ENCODE measurements at places on chromosomes 4 and X.
A peak's percentile ranks its signal among the peaks of the same experiment; 100 is the strongest.

- DNase-seq: no peak
Measured at GRCh38 chr4:165540206-165540830, 161.5 kb downstream of the CPE start.

DNA sequence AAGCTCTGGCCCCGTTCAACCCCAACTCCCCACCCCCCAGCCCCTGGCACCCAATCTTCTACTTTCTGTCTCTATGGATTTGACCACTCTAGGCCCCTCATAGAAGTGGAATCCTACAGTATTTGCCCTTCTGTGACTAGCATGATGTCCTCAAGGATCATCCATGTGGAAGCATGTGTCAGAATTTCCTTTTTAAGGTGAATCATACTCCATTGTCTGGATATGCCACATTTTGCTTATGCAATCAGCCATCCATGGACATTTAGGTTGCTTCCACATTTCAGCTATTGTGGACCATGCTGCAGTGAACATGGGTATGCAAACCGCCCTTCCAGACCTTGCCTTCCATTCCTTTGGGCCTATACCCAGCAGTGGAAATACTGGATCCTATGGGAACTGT is 15.5 kb downstream of the CCNQ start:
- no peak for DNase-seq

DNA sequence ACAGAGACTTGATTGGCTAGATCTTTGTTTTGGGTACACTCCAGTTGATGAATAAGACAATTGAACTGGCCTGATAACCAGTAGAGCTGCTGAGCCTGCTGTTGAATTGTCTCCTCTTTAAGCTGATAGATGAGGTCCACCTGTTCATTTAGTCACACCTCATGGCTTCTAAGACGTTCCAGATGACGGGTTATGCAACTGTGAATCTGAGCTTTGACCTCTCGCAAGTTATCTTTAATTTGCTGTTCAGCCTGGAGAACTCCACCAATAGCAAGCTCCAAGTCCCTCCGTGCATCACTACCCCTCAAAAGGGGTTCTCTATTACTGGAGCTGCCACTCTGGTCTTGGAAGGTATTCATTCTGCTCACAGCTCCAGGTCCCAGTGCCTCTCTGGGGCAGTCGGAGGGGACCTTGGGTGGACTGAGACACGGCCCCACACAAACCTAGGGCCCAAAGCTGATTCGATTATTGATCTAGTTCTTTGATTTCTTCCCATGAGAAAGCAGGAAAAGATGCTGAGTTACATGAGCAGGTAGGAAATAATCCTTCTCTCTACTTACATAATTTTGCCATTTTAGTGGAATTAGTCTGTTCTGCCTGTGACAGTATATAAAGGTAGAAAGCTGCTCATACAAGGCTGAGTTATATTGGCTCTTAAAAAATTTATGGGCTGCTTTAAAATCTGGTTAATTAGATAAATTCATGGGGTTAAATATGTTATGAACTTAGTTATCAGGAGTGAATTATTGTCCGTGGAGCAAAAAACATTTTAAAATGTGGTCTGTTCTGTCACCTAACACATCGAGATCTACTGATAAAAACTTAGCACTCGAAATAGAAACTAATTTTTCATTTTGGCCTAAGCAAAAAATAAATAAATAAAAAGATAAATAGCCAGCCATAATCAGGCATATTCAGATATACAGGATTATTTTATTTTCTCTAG is 6.8 kb downstream of the MMAA start:
- no peak for DNase-seq

DNA sequence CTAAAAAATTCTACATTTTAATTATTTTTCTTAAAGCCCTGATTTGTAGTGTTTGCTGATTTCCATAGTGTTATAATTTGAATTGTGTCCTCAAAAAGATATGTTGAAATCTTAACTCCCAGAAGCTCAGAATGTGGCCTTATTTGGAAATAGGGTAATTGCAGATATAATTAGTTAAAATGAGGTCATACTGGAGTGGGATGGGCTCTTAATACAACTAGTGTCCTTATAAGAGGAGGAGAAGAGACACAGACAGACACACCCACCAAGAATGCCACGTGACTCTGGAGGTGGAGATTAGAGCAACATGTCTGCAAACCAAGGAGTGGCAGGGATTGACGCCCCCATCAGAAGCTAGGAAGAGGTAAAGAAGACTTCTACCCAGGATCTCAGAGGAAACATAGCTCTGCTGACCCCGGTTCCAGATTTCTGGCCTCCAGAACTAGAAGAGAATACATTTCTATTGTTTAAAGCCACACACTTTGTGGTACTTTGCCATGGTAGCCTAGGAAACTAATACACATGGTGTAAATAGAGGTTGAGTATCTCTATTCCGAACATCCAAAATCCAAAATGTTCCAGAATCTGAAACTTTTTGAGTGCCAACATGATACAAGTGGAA is 70.5 kb upstream of the IRF2 start:
- DNase-seq: no peak

DNA sequence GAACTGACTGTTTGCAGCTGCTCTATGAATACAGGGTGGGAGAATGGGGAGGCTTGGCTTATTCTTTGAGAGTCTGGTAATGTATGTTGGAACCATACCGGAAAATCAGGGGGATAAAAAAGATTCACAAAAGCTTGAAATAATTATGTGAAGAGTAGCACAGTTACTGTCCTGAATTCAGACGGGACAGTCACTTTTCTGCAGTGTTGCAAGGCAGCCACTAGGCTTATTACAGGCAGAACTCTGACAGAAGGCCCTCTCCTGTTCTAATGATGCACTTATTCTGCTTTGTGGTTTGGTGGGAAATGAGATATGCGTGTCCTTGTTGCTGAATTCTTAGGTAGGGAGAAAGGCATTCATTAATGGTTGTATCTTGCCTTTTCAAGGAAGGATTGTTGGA is 37.2 kb downstream of the GUCY1B1 start:
- DNase-seq: no peak

DNA sequence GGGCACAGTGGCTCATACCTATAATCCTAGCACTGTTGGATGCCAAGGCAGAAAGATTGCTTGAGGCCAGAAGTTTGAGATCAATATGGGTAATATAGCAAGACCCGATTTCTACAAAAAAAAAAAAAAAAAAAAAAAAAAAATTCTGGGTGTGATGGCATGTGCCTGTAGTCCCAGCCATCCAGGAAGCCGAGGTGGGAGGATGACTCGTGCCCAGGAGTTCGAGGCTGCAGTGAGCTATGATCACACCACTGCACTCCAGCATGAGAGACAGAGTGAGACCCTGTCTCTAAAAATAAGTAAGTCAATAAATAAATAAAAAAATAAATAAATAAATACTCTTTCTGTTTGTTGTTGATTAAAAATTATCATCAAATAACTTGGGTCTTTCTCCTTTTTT is 62.4 kb upstream of the BMPR1B start:
- no peak for DNase-seq

- DNase-seq: no peak
Measured at GRCh38 chr4:112726041-112726440, 89.1 kb downstream of the LARP7 start.

DNA sequence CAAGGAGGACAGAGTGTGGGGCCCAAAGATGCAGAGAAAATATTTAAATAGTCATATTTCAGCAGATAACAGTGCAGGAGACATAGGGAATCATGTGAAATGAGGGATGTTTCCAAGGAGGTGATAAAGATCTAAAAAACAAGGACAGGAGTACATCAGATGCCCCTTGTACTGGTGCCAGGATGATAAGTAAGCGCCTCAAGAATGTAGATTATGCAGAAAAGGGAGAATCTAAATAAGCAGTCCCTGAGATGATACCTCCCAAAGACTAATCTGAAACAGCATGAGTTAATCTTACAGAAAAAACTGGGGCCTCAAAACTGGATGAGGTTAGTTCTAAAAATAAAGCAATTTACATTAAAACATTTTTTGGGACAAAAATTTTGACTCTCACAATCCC is 136.1 kb upstream of the WDFY3 start:
- DNase-seq: no peak

DNA sequence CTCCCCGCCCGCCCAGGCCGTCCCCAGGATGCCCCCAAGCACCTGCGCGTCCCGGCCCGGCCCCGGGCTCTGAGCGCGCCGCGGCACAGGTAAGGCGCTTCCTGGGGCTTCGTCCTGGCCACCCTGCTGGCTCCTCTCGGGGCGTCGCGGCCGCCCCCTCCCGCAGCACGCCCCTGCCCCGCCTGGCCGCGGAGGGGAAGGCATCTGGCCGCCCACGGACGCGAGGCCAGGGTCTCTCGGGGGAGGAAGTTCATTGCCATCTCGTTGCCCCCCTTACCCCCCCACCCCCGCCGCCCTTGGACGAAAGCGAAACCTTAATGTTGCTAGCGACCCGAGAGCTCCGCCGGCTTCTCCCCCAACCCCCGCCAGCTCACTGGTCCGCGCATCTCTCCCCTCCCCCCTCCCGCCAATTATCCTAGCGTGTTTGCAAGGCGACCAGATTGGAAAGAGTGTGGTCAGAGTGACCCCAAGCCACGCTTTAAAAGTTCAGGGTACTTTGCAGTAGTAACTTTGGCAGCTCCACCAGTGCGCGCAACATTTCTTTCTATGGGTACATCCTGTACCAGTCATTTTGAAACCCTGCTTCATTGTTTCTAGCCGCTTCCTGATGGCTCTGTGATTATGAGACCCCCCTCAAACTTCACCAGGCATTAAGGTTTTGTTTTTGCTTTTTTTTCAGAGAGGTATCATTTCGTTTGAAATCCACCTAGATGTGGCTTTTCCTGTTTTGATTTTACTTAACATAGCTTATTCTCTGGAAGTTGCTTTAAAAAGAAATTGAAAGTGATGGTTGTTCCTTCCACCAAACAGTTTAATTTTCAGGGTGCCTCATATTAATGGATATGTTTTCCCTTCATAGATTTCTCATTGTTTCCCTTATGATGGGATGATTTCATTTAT is 626 bp downstream of the TBC1D1 start:
- no peak for DNase-seq

- DNase-seq: no peak
Measured at GRCh38 chr4:120544838-120545237, 377.7 kb downstream of the PRDM5 start.

GRCh38 chr4:101346351-101347266 is 717 bp downstream of the PPP3CA start:
- DNase-seq: peak; percentile 89

DNA sequence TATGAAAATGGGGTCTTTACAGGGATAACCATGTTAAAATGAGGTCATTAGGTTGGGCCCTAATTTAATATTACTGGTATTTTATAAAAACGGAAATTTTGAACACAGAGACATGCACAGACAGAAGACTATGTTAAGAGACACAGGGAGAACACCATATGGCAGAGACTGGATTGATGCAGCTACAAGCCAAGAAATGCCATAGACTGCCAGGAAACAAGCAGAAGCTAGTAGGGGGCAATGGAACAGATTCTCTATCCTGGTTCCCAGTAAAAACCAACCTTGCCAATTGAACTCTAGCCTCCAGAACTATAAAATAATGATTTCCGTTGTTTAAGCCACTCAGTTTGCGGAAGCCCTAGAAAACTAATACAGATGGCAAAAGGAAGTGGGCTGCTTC is 6.6 kb upstream of the GUF1 start:
- DNase-seq: no peak

DNA sequence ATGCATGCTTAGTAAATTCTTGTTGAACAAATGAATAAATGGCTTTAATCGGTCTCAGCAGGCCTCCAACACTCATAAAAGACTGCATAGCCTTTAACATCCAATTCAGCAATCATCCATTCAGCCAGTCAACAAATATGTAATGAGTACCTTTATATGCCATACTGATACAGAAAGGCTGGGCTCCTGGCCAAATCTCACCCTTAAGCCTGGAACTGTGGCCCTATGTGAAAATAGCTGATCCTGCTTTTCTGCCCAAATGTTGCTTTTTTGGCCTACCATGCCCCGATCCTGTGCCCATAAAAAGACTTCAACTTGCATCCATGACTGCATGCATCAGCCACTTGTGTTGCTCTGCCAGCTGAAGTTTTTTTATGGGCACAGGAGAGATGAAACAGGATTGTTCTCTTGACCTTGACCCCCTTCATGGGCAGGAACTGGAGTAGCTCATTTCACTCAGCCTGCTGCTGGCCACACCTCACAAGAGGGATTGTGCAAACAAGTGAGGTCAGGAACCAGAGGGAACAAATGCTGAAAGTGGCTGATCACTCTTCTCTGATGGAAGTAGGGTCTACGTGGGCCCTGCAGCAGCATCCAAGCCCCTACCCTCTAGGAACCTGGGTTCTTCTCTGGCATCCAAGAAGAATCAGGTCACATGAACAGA is 75.6 kb downstream of the NPY1R start:
- DNase-seq: no peak

DNA sequence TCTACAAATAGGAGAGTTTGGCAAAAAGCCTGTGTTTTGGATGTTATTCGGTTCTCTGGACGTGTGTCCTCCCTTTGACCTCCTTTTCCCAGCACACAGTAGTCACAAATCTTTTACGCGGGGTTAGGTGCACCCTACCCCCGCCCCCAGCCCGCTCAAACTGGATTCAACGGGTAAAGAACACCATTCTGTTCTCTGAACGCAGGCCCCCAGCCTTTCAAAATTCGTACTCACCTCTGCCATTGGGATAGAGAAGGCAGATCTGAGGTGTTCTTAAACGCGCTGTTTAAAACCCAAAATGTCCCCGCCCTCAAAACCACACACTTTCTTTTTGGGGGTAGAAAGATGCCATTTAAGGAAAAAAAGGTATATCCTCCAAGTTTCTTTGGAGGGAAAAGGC is 2.7 kb downstream of the LEF1 start:
- DNase-seq: no peak

- DNase-seq: no peak
Measured at GRCh38 chr4:158949099-158949498, 153.8 kb upstream of the RAPGEF2 start.

DNA sequence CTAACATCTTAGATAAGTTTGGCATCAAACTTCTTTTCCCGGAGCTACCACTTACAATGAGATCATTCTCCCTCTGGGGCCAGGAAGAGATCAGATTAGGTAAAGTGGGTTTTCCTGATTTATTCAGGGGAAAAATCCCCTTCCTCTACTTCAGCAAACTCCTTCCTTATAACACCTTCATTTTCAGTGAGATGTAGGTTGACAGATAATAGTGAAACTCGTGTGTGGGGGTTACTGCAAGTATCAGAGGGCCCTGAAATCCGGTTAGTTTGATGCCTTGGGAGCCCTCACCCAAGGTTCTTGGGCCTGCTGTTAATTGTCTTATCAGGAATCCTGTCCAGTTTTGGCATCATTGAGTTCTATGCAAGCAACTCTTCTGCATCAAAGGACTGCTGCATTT is 10.8 kb downstream of the FTHL17 start:
- DNase-seq: no peak

GRCh38 chr4:147586032-147586431 is 31.2 kb upstream of the TMEM184C start:
- no peak for DNase-seq

DNA sequence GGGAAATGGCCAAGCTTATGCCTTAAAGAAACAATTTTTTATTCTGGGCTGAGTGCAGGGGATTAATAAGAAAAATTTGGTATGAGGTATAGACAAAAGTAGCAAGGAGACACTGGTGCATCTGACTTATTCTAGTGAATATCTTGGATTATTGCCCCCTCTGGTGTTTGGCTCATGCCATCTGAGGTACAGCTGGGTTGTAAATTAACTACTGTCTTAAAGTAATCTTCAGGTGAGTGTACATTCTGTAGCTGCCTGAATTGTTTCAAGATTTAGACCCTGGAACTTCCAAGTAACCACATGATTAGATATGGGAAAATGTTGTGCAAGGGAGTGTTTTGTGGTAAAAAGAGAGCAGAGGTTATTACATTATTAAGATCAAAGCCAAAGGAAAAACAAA is 988.7 kb downstream of the FAM133A start:
- no peak for DNase-seq

Data from suprapubic skin (tissue), 4 donors.